ENCODE measurements at places on chromosomes 2 and 18.

GRCh38 chr2:168196764-168197180 is 50.6 kb downstream of the STK39 start:
- DNase-seq: no peak

GRCh38 chr2:128791985-128792320 is 473.3 kb upstream of the HS6ST1 start:
- no peak for DNase-seq

DNA sequence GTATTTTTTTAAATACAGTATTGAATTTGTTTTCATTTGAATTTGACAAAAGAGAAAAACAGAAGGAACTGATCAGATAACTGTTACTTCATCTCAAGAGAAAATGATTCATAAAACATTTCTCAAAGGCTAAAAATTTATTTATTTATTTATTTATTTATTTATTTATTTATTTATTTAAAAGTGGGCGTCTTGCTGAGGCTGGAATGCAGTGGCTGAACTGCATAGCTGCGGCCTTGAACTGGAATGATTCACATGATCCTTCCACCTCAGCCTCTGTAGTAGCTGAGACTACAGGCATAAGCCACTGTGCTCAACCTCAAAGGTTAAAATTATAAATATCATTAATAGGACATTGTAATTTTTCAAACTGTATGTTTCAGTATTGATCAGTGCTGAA is 4.5 kb upstream of the PUM2 start:
- peak; percentile 55 for DNase-seq

GRCh38 chr2:111164078-111164477 is 43.4 kb downstream of the BCL2L11 start:
- no peak for DNase-seq

- no peak for DNase-seq
Observed at GRCh38 chr2:148527488-148528340, 116.8 kb upstream of the EPC2 start.

- DNase-seq: no peak
Observed at GRCh38 chr2:224416656-224417360, 14.9 kb upstream of the FAM124B start.

GRCh38 chr2:126154256-126154785 is 501.6 kb upstream of the GYPC start:
- no peak for DNase-seq

GRCh38 chr2:152028182-152028862 is 70.5 kb downstream of the CACNB4 start:
- no peak for DNase-seq

- DNase-seq: peak; percentile 11
Observed at GRCh38 chr2:192535956-192536921, 341.5 kb upstream of the TMEFF2 start.

- no peak for DNase-seq
Observed at GRCh38 chr2:237157780-237158102, 72.1 kb downstream of the COPS8 start.

GRCh38 chr18:79626905-79627749 is 52.5 kb upstream of the CTDP1 start:
- no peak for DNase-seq

GRCh38 chr2:84732897-84733778 is 147.7 kb downstream of the TRABD2A start:
- no peak for DNase-seq

DNA sequence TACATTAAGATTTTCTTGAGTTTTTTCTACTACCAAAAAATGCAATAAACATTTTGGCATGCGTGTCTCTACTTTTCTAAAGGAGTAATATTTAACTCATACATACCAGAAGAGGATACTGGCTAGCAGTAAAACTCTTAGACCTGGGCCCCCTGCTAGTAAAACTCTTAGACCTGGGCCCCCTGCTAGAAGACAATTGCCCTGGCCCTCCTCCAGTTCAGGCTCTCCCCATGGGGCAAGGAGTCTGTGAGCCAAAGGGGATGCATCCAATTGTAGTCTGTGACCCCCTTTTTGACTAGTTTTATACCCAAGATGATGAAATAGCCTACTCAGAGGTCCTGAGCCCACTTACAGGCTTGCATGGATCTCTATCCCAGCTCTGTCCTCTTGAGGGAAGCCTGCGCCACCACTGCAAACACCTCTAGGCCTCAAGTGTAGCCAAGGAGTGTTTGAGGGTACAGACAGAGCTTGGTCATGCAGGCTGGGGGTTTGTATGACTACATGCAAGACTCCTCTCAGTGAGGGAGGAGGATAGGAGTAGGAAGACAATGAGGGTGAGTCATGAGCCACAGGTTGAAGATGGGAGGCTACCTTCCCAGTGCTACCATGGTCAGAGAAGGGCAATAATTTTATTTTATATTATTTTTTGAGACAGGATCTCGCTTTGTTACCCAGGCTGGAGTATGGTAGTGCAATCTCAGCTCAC is 45.2 kb upstream of the PGAP1 start:
- no peak for DNase-seq

DNA sequence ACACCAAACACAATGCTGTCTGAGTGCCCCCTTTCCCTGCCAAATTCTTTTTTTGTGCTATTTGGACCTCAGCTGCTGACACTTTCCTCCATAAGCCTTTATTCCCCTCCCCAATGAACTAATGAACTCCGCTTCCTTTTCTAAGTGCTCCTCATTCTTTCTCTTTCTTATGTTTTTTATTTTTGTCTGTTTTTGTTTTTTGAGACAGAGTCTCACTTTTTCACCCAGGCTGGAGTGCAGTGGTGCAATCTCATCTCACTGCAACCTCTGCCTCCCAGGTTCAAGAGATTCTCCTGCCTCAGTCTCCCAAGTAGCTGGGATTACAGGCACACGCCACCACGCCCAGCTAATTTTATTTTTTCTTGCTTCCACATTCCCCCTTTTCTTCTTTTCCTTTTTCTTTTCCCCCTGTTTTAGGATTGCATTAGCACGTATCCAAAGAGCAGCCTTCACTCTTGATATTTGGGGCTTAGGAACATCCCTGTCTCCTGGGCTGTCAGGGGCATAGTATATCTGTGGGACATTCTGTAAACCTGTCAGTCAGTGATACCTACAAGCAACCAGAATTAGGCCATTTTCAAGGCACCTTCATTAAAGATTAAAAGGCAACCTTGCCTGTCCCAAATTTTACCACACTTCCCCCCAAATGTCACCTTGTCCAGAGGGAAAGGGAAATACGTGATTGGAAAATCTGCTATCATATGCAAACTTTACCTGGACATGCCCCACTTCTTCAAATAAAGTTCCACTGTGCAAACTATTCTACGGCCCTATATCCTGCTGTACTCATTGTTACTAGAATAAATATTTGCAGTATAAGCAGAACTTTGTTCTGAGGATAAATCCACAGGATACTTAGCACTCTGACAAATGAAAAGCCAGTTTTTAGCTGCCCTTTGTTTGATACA is 65.1 kb upstream of the ACSL3 start:
- DNase-seq: no peak

GRCh38 chr2:181672255-181673008 is 7.9 kb downstream of the NEUROD1 start:
- DNase-seq: no peak

- no peak for DNase-seq
Observed at GRCh38 chr2:102057502-102058292, 65.9 kb downstream of the IL1R2 start.

DNA sequence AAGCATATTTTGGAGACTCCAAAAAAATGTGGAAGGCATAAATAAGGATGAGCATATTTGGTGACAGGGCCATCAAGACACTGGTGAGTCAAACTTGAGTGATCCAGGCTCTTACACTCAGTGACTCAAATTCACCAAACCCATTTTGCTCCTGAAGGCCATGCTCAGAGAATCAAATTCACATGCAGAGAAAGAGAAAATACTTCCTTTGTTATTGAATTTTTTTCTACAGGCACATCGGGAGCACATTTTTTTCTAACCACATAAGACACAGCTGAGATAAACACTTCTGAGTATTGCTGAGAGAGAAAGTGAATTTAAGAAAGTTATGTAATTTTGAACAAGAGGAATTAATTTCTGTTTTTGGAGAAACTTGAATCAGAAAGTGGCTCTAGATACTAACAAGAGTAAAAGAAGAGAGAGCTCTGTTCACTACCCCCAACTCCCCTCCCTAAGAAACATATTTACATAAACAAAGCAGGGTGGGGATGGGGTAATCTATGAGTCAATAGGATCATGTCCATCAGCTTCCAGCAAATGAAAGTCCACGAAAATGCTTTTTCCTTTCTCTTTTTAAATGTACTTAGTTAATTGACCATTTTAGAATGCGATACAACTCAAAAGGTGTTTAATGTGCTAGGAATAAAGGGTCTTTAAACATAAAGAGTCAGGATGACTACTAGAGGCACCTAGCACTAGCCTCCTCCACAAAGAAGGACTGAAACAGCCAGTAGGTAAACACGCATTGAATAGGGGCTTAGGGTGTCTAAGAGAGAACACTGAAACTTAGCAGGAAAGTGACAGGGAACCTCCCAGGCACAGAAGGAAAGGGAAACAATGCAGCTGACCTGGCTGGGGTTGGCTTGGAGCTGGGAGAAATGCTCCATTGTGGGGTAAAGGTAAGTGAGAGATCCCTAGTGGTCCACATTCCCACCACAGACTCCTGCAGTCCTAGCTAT is 152.3 kb downstream of the KCNE4 start:
- DNase-seq: no peak

- no peak for DNase-seq
Observed at GRCh38 chr2:240461471-240462072, 26.1 kb downstream of the GPC1 start.

GRCh38 chr2:211162911-211163310 is 606.5 kb downstream of the CPS1 start:
- no peak for DNase-seq

DNA sequence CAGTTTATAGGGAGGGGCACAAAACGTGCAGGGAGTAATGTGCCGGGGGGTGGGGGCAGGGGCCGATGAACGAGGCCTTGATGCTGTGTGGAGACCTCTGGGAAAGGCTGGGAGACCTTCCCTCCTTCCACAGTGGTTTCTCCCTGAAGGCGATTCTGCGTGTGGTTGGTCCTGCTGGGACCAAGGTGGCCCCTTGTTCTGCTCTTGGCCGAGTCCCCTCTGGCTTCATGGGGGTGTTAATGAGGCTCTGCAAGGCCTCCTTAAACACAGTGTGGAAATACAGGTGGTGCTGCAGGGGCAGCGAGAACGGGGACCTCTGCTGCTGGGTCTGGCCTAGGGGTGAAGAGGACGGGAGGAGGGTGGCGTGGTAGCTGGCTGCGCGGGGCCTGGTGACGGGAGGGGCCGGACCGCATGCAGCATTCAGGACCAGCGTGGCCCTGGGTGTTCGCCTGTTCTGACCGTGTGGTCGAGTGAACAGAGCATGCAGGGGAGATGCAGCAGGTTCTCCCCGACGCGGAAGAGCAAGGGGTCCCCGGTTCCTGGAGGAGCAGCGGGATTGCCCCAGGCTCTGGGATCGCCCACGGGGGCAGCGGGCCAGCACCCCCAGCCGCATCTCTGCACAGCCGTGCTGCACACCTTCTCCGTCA is 42.1 kb upstream of the KCNG2 start:
- no peak for DNase-seq

DNA sequence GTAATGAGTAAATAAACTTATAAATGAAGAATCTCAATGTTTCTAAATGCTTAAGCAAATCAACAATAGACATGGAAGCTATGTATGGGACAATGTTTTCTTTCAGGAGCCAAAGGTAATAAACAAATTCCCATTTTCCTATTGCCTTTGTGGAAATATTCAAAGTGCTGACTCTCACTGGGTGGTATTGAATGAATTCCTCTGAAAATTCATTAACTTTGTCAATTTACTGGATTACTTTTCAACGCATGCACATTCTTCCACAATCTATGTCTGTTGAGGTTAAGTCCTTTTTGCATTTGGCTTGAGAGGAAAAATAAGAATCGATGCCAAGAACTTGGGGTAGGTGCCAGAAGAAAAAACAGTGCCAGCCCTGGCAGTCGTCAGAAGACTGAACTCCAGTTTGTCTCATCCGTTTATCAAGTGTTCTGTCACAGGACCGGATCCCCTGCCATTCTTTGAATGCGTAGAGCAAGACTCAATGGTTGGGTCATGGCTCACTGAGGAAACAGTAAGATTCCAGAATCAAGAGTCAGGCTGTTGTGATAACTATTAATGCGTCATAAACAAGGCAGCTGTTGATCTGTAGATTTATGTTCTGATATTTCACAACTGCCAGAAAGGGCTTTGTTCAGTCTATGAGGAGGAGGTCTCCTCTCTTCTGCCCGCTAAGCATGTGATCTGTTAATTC is 133.3 kb downstream of the GFPT1 start:
- DNase-seq: peak; percentile 98

DNA sequence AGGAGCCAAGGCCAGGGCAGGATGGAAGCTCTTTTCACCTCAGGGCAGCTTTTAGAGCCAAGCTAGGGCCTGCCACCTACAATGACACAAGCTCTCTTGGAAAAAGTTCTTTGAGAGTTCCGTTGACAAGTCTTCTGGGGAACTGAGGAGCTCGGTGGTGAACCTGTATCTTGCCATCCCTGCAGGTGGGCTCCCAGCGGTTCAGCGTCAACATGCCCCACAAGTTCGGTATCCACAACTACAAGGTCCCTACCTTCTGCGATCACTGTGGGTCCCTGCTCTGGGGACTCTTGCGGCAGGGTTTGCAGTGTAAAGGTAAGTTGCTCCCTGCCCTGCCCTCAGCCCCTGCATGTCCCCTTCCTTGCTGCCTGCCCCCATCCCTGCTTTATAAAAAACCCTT is 312.8 kb upstream of the EPAS1 start:
- DNase-seq: no peak

DNA sequence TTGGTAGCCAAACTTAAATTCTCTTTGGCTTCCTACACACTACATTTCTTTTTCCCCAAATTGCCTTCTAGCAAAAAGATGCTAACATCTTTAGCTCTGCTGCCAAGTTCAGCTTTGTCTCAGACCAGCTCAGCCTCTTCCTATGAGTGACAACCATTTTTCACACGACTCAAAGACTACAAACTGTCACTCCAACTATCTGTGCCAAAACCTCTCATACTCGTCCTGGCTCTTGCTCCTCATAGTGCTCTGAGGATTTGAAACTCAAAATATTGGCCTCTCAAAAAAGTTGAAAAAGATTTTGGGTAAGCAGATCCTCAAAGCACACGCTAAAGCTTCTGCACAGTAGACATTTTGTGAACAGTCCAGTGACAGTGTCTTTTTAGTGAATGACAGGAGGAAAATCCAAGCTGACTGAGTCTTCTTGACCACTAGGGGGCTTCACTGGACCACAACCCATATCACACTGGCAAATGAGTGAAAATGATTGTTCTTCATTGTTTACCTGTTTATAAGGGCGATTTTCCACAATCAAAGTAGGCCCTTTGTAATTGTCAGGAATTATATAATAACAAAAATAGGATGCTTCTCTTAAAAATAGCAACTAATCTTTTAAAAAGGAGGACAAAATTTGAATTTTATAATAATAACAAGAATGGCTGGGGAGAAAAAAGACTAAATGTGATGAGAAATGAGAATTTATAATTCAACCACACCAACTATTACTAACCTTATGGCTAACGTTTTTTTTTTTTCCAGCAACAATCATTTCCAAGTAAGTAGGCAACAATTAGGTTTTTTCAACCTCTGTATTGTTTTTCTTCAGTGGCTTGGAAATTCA is 85.5 kb upstream of the PGAP1 start:
- DNase-seq: no peak
